Stimulated activated CD4-positive, alpha-beta T cell treated with anti-CD3 and anti-CD28 coated beads, TNF-alpha, amount 100 ng/mL, for 24 hours (primary cell): ENCODE measurements at places on chromosomes 7 and 10.

- DNase-seq, result no peak
Observed at GRCh38 chr10:26528715-26529393, 90.7 kb downstream of the APBB1IP start.

GRCh38 chr10:61992059-61992460, 90.6 kb downstream of the ARID5B start:
- DNase-seq, result no peak

GRCh38 chr7:36473454-36474282, 84.0 kb downstream of the ANLN start:
- no peak for DNase-seq

- no peak for DNase-seq
Observed at GRCh38 chr10:15360566-15360965, 10.5 kb downstream of the FAM171A1 start.
